WERI-Rb-1 (cell line): ENCODE measurements at places on chromosomes 6 and 20.

DNA sequence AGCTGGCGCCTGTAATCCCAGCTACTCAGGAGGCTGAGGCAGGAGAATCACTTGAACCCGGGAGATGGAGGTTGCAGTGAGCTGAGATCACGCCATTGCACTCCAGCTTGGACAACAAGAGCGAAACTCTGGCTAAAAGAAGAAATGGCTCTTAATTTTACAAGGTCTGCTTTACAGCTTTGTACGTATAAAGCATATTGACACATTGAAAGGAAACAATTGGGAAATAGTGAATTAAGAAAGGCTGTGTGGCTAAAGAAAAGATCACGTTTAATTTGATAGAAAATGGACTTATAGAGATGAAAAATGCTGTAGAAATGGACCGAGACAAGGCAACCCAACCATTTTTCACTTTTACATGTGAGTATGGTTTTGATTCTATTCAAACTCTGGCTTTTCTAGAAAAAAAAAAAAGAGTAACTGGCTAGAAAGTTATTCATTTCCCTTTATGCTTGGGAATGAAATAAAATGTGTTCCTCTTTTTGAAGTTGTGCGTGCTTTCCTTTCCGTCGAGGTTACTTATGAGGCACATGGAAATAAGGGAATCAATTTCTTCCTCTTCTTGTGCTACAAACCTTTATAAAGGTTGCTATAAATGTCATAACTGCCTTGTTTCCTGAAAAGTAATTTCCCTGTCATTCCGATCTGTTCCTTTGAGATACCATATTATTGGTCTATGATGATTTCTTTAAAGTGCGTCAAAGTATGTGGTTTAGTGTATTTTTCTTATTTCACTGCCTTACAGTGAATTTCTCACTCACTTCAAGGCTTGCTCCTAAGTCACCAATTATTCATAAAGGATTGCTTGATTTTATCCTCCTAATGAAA is 29.4 kb downstream of the PFDN4 start:
- DNase-seq, result no peak

- DNase-seq, result no peak
Observed at GRCh38 chr6:37137201-37138090, 32.5 kb upstream of the PIM1 start.

DNA sequence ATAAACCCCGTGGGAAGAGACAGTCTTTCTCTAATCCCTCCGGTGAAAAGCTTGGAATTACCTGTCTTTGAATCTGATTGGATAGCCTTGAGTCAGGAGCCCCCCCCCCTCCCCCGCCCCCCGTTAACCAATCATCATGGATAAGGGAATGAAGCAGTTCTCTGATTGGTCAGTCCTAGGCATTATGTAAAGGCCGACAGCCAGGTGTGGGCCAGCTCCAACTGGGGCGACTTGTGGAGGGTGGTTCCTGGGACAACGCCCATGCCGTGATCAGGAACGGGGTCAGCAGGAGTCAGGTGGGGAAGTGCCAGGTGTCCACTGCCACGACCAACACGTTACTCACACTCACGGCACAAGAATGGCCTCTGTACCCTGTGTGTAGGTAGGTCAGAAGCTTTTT is 406.8 kb upstream of the SULF2 start:
- no peak for DNase-seq

DNA sequence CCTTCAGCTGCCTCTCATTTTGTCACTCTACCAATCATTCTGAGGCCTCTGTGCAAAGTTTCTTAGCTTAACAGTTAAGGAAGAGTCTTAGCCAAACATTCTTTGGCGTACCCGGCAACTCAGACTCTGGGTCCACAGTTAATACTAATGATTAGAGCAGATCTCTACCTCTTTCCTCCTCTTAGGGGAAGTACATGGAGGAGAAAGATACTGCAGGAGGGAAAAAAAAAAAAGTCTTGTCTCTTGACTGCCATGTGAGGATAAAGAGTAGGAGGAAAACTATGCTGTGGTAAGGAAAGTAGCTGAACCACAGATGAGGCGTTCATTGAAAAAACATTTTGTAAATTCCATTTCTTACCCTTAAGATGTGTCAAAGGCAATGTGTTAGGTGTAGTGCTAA is 44.0 kb upstream of the MARCKS start:
- DNase-seq, result no peak

DNA sequence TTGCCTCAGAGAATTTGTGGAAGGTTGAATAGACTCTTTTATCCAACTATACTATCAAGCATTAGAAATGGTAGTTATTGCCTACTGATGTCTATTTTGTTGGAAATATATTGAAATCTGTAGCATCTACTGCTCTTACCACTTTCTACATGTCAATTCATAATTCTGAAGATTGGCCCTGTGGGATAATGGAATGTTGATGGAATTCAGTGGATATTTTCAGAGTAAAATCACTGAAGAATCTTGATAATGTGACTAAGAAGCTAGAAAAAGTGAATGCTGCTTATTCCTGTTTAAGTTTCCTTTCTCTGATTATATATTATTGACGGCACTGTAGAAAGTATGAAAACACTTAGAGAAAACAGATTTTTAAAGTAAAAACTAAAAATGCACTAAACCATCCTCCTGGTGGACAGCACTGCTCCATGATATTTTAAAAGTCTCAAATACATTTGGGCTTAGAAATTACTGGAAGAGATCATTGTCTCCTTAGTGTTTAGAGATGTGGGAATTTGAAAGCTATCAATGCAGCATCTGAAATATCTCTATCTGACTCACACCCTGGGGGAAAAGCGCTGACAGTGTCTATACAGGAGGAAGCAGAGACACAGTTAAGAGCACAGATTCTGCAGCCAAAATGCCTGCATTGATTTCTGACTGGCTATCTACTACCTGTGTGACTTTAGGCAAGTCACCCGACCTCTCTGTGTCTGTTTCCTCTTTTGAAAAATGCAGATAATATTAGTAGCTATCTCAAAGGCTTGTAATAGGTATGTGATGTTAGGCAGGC is 37.9 kb upstream of the RCAN2 start:
- DNase-seq, result no peak
